ENCODE measurements at places on chromosomes 2 and 18.

GRCh38 chr2:85248773-85249509 is 78.8 kb downstream of the TGOLN2 start:
- no peak for DNase-seq

DNA sequence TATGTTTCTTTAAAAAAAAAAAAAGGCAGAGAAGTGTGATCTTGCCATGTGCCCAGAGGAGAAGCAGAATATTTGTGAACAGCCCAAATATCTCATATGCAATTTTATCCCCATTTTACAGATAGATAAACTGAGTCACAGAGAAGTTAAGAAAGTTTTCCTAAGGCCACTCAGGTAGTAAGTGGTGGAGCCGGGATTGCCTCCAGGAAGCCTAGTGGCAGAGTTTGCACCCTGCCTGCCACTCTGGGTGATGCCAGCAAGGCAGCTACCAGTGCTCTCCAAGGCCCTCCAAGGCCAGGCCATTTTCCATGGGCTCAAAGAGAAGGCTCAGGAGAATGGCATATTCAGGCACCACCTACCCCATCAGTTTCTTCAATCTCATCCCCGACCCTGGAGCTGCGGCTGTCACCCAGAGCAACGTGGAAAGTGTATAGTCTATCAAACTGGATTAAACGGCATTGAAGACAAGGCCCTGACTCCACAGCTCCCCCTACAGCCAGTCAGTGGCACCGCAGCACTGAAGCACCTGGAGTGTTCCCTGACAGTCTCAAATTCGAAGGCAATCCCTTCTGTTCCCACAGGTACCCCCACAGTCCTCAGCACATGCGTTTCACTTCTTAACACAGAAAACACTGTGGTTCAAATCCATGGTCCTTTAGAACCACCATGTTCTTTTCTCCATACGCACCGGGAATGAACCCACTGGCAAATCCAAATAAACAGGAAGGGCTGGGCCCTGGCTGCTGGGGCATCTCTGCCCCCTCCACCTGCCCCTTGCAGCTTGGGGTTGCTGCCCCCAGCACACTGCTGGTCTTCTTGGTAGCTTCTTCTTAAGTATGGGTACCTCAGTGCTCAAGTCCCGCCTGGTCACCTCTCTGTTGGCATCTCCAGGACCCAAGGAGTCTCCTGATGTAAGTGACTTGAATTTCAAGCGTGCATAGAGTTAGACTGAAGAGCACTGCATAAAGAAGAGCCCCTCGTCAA is 175.3 kb downstream of the INHBB start:
- peak; percentile 33 for DNase-seq

DNA sequence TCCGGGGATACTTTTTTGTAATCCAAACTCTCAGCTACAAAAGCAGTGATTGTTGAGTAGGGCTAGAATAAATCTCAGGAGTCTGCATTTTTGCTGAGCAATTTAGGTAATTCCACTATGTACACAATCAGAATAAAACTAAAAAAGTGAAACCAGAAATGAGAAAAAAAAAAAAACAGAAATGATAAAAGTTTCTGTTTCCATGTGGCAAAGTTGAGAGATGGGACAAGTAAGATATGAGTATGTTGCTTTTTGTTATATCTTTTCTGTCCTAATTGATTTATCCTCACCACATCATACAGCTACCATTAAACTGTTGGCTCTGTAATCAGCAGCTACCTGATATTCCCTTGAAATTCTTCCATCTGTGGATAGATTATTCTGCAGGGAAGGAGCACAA is 92.7 kb downstream of the VWC2L start:
- DNase-seq: no peak

- peak; percentile 34 for DNase-seq
These were observed 243.0 kb downstream of the CELF4 start for GRCh38 chr18:37322492-37323035.

DNA sequence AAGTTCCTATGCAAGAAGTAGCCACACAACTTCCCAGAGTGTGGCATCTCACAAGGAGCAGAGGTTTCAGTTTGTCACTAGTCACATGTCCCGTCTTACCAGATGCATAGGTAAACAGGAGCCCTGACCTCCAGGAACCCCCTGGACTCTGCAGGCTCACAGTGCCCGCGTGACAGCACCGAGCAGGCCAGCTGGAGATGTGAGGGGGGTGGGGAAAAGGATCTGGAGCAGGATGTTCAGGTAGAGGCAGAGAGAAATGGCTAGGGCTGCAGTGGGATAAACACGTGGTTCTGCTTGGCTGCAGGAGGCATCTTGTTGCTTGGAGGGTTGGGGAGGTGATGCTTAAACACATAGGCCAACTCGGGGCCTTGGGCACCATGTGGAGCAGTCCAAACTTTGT is 54.2 kb downstream of the IMPA2 start:
- DNase-seq: no peak

GRCh38 chr2:36396878-36397539 is 41.4 kb downstream of the CRIM1 start:
- DNase-seq: no peak

GRCh38 chr2:212213191-212213590 is 325.4 kb downstream of the ERBB4 start:
- DNase-seq: no peak

- no peak for DNase-seq
These were observed 100.0 kb downstream of the SPOPL start for GRCh38 chr2:138601458-138602165.

DNA sequence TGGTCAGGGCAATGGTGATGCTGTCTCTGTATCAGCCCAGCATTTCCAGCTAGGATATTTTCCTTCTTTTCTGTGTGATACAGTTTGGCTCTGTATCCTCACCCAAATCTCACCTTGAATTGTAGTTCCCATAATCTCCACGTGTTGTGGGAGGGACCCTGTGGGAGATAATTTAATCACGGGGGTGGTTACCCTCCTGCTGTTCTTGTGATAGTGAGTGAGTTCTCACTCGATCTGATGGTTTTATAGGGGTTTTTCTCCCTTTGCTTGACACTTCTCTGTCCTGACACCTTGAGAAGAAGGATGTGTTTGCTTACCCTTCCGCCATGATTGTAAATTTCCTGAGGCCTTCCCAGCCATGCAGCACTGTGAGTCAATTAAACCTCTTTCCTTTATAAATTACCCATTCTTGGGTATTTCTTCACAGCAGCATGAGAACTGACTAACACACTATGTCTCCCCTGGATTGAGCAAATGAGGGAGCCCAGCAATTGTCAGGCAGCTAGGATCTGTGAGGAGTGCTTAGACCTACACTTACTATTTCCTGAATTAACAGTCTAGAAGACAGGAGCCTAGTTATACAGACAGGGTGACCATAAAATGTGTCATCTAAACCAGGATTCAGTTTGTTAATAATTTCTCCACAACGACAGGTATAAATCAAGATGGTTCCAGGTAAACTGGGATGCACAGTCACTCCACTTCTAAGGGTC is 6.0 kb downstream of the SCN2A start:
- DNase-seq: no peak

DNA sequence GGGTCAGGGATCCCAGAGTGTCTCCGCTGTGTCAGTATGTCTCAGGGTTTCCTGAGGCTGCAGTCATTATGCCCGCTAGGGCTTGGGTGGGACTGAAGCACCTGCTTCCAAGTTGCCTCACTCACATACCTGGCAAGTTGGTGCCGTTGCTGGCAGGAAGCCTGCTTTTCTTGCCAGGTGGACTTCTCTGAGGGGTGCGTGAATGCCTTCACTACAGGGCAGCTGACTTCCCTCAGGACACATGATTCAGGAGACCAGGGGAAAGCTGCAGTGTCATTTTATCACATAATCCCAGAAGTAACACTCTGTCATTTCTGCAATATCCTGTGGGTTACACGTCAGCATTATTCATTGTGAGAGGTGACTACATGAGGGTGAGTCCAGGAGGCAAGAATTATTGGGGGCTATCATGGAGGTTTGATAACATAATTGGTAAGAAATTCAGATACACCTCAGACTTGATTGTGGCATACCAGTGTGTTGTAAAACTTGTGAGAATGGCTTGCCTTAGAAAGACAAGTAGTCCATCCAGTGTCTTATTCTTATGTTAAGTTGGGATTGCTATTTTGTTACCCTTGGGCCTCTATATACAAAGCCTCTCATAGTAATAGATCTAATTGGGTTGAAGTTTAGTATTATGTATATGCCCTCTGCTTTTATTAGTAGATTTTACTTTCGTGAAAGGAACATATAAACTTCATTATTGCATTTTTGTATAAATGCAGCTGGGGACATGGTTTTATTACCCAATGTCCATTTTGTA is 44.1 kb downstream of the NEDD4L start:
- no peak for DNase-seq

DNA sequence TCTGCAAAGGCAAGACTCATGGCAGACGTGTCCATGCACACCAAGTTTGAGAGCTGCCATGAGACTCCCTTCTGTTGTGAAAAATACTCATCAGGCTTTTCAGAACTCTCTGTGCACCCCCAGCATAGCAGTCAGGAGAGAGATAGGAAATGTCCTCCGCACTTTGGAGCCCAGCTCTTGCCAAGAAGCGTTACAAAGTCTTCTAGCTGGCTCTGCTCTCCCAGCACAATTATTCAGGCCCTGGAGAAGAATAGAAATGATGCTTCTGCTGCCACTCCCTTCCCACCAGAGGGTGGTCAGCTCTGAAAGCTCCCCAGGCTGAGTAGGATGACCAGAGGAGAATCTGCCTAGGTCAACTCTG is 594.4 kb upstream of the ID2 start:
- no peak for DNase-seq

DNA sequence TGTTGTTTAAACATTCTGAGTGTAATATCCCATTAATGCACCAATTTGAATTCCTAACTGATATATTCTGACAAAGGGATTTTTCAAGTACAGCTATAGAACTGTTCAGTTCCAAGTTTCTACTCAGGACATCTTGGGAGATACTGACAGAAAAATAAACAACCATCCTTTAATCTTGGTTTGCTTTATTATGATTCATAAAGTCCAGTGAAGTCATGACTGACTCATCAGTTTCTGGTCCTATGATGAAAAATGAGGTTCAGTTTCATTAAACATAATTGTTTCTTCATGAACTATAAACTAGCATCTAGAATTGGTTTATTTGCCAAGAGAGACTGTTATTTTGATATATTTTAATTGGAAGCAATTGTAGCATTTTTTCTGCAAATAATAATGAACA is 896.2 kb downstream of the CCDC85A start:
- DNase-seq: no peak

GRCh38 chr2:239806276-239806675 is 218.9 kb downstream of the NDUFA10 start:
- peak; percentile 19 for DNase-seq

DNA sequence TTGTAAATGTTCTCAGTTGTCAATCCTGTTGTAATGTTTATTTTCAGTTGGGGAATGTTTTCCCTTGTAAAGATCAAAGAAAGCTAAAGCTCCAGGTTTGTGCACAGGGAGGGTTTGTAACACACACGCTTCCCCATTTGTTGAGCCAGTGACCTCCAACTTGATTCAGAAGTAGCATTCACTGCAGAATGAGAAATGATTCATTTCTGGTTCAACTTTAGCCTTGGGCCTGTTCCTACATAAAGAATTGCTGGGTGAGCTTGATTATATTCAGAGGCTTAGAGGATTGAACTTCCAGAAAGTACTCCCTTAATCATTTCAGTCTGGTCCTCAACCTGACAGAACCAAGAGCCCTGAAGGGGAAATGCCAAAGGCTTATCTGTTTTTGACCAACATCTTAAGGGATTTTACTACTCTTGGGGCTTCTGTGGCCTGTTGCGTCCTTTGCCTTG is 70.6 kb upstream of the CAVIN2 start:
- DNase-seq: no peak

DNA sequence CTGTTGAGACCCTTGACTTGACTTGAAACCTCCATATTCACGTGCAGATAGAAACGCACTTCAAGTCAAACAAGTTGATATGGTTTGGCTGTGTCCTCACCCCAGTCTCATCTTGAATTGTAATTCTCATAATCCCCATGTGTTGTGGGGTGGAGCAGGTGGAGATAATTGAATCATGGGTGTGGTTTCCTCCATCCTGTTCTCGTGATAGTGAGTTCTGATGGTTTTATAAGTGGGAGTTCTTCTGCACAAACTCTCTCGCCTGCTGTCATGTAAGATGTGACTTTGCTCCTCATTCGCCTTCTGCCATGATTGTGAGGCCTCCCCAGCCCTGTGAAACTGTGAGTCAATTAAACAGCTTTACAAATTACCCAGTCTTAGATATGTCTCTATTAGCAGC is 21.4 kb downstream of the SLC3A1 start:
- DNase-seq: no peak

- DNase-seq: no peak
These were observed 15.4 kb upstream of the TET3 start for GRCh38 chr2:73969356-73969755.

DNA sequence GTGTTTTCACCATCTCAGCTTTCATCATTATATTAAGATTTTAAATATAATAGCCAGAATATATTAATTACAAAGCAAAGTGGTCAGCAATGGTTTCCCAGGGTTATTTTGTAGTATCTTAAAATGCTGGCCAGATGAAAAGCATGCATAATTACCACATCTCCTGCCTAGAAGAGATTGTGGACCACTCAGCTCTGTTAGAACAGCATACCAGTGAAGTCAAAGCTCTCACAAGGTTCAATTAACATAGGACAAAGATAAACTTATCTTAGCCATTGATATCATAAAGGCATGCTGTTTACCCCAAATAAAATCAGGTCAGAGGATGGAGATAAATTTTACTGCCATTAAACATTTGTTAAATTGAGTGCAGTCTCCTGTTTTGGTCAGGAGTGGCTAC is 19.3 kb upstream of the PDE1A start:
- DNase-seq: no peak

GRCh38 chr2:71347517-71347916 is 15.9 kb downstream of the ZNF638 start:
- DNase-seq: no peak

DNA sequence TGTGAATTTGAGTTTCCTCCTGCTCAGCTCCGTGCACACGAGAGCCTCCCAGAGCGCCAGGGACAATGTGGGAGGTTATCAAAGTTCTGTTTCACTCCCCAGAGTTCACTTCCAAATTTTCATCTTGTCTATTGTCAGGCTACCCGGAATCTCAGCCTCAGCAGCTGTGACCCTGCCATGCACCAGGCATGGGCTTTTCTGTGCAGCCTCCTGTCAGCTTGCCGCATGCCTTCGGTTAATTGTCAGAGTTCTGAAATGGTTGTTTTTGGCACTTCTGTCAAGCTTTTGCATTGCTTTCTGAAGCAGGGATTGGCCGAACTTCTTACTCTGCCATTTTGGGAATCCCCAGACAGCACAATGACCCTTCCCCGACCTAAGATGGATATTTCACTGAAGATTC is 60.4 kb downstream of the SH3YL1 start:
- no peak for DNase-seq

GRCh38 chr18:77099485-77100370 is 32.9 kb downstream of the MBP start:
- peak; percentile 61 for DNase-seq

Measured in activated T-cell treated with anti-CD3 and anti-CD28 coated beads, Interleukin-2, amount 50 U/mL, for 24 hours (primary cell).